Dorsolateral prefrontal cortex (tissue), 122 donors: ENCODE measurements at places on chromosomes 2 and 18.

DNA sequence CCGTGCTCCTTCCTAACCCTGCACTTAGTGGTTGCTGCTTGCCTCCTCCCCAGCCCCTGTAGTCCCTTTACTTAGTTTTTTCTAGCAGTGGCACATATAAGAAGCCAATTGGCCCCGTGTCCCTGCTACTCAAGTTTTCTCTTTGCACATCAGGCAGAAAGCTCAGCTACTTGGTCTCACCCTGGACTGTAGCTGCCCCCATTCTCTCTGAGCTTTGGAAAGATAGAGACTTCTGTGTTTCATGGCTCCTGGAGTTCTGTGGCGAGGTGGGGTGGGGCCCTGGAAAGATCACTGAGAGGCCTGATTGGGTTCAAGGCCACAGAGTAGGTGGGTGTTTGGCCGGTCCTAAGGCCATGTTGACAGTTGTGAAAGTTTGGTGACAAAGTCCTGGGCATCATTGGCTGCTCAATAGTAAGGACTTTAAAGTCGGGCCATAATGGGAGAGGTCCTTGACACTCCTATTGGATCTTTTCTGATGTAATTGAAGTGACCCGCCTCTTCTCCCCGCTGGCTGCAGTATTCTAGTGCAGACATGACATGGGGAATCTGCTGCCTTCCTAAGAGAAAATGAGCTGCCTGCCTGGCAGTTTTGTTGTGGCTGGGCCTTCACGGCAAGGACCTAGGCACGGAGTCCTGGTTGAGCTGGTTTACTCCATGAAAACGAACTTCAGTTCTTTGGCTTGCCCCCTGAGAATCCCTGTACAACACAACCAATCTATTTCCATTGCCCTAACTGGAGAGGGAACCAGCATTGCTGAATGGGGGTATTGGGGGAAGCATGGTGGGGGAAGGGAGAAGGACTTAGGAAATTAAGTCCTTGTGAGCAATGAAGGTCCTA, 26.2 kb upstream of the CYP27A1 start:
- no peak for DNase-seq

GRCh38 chr2:187627153-187627552, 72.9 kb upstream of the TFPI start:
- DNase-seq, result no peak

DNA sequence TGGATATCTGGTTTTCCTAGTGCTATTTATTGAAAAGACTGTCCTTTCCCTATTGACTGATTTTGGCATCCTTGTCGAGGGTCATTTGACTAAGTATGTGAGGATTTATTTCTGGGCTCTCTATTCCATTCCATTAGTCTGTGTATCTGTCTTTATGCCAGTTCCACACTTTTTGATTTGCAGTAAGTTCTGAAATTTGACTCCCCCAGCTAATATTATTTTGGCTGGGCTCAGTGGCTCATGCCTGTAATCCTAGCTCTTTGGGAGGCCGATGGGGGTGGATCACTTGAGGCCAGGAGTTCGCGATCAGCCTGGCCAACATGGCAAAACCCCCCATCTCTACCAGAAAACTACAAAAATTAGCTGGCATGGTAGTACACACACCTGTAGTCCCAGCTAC, 46.8 kb upstream of the GAREM2 start:
- no peak for DNase-seq

GRCh38 chr2:101617796-101618195, 79.7 kb upstream of the MAP4K4 start:
- DNase-seq, result no peak

GRCh38 chr2:71903841-71904240, 243.8 kb downstream of the CYP26B1 start:
- no peak for DNase-seq

DNA sequence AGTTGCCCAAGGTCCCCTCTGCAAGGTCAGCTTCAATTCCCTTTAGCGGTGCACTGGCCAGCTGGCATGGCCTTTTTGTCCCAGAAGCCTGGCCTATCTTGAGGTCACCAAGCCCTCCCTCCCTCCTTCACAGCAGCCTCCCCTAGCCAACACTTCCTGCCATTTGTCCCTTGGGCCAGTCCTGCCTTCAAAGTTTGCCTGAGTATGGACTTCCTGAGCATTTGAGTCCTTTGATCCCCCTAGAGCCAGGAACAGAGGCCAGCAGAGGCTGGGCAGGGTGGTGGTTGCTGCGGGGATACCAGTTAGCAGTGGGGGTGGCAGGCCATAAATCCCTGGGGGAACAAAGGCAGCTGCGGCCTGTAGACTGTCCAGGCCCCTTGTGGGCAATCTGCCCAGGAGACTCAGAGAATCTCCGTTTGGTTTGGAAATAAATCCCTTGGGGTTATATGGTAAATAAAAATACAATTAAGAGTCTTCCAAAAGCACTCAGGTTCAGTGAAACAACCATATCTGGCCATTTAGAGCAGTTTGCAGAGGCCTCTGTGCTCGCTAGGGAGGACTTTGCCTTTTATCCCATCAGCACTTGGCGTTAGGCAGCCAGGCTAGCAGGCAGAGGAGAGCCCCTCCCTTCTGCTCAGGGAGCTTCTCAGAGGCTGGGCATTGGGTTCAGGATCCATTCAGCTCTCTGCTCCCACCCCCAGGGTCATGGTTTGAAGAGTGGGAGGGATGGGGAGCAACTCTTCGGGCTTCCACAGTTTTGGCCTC, 3.1 kb upstream of the HES6 start:
- DNase-seq, result no peak

DNA sequence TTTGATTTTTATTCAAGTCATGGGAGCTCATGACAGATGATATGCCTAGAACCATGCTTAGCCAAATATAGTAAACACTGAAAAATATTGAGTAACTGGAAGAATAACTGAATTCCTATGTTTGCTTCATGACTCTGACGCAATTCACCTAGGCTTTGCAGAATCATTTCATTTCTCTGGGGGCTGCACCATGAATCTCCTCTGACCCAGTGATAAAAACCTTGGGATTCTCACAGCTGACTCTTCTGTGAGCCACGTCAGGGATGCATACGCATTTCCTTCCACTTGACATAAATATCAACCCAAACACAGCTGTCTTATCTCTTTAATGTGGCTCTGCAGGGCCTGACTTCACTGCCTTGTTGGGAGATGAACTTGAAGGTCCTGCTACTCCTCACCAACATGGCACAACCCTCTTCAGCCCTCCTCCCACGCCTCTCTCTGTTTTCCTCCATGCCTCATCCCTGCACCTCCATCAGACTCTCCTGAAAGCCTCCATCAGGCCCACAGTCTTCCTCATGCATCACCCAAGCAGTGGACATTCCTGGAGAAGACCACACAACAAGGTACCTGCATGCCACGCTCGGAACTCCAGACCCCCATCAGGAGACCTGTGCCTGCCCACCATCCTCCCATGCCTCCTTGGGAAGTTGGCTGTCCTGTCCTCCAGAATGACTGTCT, 29.8 kb downstream of the COL6A3 start:
- no peak for DNase-seq

DNA sequence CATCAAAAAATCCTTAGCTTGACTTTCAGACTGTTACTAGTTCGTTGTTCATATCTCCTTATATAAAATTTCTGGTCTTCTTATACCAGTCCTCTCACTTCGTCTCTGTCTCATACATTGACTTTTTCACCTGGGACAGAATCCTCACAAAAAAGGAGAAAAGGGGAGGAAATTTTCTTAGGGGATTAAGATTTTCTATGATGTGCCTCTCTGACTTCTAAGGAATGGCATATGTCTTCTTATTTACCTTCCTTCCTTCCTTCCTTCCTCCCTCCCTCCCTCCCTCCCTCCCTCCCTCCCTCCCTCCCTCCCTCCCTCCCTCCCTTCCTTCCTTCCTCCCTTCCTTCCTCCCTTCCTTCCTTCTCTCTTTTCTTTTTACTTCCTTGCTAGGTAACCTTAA, 27.9 kb downstream of the KCNE4 start:
- DNase-seq, result no peak

GRCh38 chr2:101983928-101984327, 7.8 kb upstream of the IL1R2 start:
- no peak for DNase-seq

DNA sequence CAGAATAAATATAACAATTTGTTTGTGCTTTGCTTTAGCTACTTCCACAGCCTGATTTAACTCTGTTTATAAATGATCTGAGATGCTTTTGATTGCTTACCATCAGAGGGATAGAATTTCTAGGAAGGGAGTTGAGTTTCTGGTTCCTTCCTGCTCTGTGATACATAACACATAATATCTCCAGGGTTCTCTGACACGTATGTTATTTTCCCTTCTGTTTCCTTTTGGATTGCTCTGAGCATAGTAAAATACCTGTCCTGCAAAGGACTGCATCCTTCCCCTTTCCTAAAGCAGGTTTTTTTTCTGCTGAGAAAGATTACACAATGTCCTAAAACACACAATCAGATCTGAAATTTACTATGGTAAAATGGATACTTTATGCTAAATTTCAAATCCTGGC, 76.1 kb downstream of the CABYR start:
- no peak for DNase-seq

DNA sequence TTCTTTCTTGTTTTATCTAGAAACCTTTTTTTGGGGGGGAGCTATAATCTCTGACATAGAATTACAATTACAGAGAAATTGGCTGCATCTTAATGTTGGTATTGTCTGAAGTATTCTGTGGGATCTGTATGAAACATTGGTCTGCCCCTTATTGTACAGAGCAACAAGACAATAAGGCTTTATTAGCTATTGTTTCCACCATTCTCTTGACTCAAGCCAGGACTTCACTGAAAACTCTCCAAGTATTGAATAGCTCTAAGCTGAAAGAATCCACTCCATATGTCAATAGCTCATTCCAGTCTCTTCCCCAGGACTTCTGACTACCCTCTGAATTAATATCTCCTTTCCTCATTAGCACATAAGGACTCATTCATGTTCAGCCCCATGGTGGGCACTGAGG, 77.8 kb downstream of the RHBDD1 start:
- no peak for DNase-seq

DNA sequence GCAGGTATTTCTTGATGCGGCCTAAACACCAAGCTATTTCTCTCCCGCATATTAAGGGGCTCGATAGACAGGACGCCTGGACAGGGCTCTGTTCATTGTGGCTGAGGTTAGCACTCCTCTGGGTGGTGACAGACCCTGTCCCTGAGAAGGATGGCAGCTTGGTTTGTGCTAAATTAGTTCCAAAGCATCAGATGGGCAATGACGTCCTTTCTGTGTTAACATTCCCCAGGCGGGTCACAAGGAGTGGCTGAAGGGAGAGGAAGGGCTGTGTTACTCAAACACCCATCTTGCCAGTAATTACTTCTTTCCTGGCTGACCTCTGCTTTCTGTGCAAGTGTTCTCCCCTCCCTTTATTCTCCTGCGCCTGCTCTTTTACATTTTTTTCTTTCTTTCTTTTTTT, 75.0 kb downstream of the TMEM247 start:
- no peak for DNase-seq

GRCh38 chr18:70422391-70422965, 133.6 kb downstream of the SOCS6 start:
- DNase-seq, result no peak

GRCh38 chr2:66525606-66526005, 90.7 kb downstream of the MEIS1 start:
- DNase-seq, result no peak

DNA sequence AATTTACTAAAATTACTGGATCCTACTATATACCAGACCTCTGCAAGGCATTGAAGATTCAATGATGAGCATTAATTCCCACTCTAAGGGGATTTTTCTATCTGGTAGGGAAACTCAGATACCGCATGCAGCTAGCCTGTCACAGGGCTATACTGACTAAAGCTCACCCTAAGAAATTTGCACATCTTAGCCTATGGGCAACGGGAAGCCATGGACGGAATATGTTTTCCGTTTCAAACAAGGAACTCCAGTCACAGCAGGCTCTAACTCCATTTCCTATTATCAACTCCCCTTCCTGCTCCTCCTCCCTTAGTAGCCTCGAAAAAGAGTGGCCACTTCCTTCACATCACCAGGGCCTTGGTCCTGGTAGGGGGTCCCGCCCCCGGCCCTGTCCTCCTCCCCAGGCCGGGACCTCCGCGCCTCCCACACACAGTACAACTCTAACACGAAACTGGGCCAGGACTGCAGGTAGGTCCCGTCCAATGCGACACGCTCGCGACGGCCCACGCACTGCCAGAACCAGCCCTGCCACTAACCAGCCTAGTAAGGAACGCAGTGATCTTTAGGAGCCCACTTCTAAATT, 659 bp upstream of the COX5B start:
- DNase-seq, result no peak

DNA sequence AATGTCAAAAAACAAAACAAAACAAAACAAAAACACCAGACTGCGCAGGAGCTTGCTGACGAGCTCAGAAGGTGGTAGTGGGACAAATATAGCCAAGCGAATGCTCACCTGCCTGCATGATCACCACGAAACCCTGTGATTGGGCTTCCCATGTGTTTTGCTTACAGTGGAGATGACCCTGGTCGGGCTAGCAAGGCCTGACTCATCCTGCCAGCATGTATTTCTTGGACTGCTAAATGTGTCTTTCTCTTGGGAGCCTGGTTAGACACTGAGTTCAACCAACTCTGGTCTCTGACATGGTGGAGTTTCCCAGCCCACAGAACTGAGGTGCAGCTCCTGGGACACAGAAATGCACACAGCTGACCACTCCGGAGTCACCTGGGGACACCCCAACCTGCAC, 30.7 kb upstream of the DUSP2 start:
- no peak for DNase-seq

DNA sequence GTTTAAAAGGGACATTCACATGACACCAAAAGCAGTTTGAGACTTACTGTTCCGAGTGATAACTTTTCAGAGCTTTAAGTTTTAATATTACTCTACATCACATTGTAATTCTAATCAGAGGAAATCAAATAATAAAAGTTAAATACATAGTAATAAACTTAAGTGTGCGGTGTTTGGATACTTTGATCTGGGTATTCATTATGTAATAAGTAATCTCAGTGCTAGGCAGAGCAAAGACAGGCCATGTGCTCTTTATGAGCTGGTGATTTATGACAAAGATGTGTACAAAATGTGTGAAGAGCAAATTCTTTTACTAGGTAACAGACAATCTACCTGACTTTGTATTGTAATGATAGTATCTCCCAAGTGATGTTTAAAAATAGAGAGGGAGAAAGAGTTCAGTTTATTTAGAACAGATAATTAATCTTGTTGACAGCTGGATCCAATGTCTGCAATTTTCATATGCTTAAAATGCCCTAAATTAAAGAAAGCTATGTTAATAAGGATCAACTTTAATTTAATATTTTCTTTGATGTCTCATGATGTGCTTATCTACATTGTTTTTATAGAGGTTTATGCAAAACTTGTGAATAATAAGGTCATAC, 4.4 kb downstream of the CFAP221 start:
- DNase-seq, result no peak
